ENCODE measurements at places on chromosomes 4 and X.

GRCh38 chr4:11597506-11597905 lies 168.8 kb upstream of the HS3ST1 start:
- no peak for DNase-seq

DNA sequence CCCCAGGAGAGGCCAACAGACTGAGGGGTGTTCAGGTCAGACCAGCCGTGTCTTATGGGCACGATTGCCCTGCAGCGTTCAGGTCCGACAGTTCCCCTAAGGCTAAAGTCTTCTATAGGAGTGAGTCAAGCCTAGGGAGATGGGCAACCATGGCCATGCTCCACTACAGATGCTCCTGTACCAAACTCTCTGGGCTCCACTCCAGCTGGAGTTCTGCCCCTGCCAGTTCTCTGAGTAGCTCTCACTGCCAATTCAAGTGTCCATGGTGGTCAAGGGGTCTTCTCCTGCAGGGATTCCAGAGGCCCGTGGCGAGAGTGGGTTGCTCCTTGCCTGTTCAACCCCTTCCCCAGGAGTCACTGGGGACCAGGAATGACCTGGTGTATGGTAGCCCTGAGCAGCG lies 38.2 kb downstream of the BEX3 start:
- DNase-seq: no peak

DNA sequence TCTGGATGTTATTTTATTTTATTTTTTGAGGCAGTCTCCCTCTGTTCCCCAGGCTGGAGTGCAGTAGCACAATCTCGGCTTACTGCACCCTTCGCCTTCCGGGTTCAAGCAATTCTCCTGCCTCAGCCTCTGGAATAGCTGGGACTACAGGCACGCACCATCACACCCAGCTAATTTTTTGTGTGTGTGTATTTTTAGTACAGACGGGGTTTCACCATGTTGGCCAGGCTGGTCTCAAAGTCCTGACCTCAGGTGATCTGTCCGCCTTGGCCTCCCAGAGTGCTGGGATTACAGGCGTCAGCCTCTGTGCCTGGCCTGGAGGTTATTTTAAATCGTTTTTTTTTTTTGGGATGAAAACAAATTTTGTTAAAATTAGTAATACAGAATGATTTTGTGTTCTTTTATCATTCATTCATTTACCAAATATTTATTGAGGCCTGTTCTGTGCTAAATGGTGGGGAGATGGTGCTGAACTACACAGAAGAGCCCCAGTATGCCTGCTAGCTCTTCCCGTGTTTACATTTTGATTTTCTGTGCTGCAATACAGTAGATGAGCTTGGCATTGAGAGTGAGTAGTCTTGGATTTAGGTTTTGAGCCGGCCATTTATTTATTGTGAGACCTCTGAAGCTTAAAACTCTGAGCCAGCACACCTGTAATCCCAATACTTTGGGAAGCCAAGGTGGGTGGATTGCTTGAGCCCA lies 22.7 kb downstream of the ADD1 start:
- DNase-seq: no peak

DNA sequence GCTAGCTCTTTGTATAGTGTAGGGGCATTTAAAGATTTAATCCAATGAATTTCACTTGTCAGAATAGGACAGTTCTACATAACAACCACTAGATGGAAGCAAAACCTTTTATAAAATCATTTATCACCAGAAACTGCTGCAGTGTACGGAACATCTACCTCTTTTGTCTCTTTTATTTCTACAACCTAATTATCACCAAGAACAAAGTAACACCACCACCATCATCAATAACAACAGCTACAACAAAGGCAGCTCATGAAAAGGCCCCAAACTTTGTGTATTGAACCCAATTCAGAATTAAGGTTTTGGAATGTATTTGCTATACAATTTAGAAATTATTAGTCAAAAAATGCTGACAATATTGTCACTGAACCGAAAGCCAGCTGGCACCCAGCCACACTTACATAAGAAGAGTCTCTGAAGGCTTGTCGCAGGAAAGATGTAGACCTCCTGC lies 260.9 kb upstream of the RPS6KA3 start:
- no peak for DNase-seq

DNA sequence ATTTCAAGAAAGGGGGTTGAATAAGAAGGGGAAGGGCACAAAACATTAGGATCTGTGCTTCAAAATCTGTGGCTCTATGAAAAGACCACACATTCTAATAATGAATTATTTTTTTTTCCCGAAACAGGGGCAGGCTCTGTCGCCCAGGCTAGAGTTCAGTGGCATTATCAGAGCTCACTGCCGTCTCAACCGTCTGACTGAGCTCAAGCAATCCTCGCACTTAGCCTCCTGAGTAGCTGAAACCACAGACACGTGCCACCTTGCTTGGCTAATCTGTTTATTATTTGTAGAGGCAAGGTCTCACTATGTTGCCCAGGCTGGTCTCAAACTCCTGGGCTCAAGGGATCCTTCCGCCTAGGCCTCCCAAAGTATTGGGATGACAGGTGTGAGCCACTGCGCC lies 33.4 kb downstream of the ACSL1 start:
- DNase-seq: no peak

- no peak for DNase-seq
Measured at GRCh38 chrX:72381439-72382201, 75.9 kb upstream of the CITED1 start.

GRCh38 chrX:69232945-69233344 lies 67.7 kb upstream of the PJA1 start:
- no peak for DNase-seq

GRCh38 chr4:140952717-140953116 lies 180.6 kb downstream of the RNF150 start:
- DNase-seq: no peak

Measured in HS-27A (cell line).